ENCODE measurements at places on chromosomes 13 and 19. TPM values are rescaled to one million over a fixed set of nuclear protein-coding genes. Genes with fewer than 3 reads are reported as not detected.

DNA sequence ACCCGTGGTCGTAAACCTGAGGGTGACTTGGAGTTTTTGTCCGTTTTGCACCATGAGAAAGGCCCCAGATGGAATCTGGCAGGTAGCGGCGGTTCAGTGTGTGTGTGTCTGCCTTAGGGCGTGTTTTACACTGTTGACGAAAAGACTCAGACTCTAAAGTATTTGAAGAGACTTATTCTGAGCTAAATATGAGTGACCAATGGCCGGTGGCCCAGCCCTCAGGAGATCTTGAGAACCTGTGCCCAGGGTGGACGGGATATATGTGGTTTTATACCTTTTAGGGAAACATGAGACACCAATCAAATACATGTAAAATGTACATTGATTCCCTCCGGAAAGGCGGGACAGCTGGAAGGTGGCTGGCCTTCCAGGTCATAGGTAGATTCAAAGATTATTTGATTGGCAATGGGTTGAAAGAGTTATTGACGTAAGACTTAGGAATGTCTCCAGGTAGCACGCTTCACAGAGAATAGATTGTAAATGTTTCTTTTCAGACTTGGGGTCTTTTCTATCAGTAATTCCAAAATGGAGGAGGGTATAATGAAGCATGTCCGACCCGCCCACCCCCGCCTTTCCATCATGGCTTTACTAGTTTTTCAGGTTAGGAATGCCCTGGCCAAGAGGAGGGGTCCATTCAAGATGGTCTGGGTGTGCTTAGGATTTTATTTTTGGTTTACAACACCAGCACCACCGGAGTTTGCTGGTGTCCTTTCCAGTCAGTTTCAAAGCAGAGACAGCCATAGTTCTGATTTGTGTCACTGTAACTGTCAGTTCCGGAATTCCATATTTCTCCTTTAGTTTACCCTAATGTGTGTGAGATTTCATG, 1.0 kb upstream of the ZNF529 start:
- DNase-seq, result no peak

DNA sequence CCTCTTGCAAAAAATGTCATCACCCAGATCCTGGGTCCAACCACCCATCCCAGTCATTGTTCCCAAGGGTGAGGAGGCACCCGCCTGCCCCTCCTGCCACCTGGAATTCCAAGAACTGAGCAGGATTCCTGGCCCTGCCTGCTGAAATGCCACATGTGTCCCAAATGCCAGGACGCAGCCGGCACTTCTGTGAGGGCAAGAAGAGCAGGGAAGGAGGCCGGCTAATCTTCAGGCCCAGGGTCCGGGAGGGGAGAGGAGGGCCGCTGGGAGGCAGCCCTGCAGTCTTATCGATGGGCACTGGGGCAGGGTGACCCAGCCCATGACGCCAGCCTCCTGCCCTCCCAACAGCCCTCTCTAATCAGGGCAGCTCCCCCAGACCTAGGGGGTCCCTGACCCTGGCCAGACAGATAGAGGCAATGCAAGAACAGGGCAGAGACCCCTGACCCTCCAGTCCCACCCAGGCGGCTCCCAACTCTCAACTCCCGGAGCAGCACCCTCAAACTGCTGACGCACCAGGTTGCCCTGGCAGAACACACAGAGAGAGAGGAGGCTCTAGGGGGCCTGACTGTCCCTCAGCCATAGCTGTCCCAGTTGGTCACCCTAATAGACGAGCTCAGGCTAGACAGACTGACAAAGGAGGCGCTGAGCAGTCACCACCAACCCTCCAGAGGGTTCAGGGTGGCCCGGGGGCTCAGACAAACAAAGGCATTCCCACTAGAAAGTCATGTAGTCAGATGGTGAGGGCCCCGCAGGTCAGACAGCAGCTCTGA, 1.5 kb downstream of the MFSD12 start:
- peak; percentile 43 for DNase-seq

DNA sequence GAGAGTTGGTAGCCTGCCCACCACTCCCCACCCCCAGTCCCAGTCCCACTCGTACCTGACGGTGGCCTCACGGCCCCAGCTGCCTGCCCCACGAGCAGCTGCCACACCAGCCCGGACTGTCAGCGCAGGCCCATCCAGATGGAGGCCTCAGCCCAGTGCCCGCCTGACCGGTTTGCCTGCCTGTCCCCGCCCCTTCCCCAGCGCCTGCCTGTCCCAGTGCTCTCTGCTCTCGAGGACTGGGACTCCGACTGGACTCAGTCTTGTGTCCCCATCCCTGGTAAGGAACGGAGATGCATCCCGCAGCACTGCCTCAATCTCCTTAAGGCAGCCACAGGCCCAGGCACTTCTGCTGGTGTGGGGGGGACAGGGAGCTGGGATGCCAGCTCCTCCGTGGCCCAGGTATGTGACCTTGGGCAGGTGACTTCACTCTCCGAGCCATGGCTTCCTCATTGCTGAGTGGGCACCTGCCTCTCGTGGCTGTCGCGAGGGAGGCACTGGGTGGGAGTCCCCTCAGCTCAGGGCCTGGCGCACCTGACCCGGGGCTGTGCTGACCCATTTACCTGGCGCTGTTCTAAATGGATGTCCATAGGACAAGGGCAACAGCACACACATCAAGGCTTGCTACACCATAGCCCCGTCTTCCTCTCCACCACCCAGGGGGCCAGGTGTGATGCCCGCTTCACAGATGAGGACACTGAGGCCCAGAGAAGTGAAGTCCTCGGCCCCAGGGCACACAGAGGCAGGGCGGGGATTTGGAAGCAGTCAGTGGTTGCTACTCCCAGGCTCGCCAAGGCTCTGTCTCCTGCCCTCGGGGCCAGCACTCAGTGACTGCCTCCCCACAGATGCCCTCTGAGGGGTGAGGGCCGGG, at the start of gene NKPD1:
Gene NKPD1 (minus strand): TSS at position 113 of the 868 bp plus-strand sequence. CDS start 832 bp downstream, outside the sequence.
- no peak for DNase-seq

DNA sequence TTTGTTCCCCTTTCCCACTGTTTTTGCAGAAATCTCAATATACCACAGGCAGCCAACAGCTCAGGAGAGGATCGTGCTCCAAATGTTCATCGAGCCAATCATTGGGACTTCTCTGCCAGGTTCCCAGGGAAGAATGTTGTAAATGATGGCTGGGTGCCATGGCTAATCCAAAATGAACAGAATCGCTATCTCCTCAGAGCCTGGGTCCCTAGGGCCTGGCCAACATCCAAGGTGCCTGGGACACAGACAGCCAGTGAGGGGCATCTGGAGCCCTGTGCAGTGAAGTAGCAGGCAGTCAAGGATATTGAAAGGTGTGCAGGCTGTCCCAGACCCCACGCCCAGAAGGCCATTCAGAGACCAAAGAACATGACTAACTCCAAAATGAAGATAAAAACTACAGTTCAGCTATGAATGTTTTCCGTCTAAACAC, 37.8 kb downstream of the BRD4 start:
- DNase-seq, result no peak

DNA sequence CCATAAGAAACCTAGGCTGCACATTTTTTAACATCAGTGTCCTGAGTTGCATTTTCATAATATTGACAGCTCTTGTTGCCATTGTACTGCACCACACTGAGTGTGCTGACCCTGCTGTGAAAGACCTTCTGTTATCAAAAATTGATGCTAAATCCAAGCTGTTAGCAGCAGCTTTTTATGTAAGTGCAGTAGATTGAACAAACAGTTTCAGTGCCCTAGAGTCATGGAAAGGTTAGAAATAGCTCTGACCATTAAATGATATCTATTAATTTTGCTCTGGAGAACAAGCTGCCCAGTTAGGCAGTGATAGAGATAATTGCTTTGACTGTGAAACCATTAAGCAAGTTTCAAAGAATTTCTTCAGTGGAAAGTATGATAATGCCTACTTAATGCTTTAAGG, 1289.2 kb upstream of the PCDH20 start:
- DNase-seq, result no peak

GRCh38 chr13:95201814-95202651, 99.2 kb downstream of the ABCC4 start:
- no peak for DNase-seq

- no peak for DNase-seq
Measured at GRCh38 chr19:13012690-13013608, 17.7 kb downstream of the NFIX start.

- DNase-seq, result peak; percentile 56
Measured at GRCh38 chr19:12720851-12721655, 2.7 kb downstream of the TNPO2 start.

DNA sequence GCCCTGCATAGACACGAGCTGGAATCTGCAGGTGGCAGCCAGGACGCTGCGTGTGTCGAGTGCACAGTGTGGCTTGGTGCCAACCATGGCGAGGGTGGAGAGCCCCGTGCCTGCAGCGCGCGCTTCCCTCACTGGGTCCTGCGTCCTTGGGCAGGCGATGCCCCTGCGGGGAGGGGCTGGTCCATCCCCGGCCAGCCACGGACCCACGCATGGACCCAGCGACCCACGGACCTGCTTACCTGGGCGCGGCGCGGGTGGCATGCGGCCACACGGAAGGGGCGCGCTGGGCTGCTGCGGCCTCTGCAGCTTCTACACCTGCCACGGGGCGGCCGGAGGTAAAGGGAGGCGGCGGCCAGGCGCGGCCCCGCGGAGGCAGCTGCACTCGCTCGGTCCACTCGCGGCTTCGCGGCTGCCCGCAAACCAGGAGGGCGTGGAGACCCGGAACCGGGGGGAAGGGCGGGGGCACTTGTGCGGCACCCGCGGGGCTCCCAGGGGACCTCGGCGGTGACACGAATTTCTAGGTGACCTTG, 569 bp upstream of the MCF2L start:
- DNase-seq, result peak; percentile 67

GRCh38 chr13:35889560-35889959, 241.6 kb downstream of the DCLK1 start:
- no peak for DNase-seq

DNA sequence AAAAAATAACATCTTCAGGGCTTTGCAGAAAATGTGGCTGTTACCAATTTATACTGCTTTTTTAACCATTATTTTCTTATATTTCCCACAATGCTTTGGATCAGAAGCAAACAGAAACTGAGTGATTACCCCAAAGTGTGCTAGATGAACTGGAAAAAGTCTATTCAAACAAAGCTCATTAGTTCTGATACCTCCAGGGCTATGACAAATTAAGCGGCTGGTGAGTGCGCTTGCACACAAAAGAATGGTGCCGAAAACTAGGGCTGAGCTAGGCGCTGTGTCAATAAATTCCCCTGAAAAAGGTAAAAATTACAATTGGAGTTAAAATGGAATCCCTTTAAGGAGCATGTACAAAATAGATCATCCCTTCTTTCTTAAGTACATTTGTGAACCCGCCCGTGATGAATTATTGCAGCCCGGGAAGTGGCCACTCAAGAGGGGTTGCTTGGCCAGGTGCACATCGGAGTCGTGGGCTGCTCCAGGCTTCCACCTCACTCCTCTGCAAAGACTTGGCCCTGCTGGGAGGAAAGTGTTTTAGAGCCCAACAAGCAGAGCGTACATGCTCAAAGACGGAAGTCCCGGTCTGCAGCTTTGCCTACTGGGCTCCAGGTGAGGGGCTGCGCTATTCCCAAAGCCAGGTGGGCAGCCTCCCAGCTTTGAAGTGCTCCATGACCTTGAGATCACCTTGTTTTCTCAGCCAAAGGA, 164.0 kb upstream of the ZNF507 start:
- DNase-seq, result no peak

DNA sequence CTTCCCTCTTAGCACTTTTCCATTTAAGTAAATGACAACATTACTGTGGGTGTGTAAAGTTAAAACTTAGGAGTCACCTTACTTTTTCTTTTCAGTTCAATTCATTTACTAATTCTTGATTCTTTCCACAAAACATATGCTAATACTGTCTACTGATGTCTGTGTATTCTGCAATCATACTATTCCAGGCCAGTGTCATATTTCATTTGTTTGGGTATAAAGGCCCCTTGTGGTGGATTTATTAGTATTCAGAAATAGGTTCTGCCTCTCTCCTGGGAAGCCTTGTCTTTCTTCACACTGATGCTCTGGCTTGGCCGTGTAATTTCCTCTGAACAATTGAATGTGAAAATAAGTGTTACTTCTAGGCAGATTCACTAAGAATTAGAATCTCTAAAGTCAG, 621.9 kb upstream of the SPRY2 start:
- no peak for DNase-seq

DNA sequence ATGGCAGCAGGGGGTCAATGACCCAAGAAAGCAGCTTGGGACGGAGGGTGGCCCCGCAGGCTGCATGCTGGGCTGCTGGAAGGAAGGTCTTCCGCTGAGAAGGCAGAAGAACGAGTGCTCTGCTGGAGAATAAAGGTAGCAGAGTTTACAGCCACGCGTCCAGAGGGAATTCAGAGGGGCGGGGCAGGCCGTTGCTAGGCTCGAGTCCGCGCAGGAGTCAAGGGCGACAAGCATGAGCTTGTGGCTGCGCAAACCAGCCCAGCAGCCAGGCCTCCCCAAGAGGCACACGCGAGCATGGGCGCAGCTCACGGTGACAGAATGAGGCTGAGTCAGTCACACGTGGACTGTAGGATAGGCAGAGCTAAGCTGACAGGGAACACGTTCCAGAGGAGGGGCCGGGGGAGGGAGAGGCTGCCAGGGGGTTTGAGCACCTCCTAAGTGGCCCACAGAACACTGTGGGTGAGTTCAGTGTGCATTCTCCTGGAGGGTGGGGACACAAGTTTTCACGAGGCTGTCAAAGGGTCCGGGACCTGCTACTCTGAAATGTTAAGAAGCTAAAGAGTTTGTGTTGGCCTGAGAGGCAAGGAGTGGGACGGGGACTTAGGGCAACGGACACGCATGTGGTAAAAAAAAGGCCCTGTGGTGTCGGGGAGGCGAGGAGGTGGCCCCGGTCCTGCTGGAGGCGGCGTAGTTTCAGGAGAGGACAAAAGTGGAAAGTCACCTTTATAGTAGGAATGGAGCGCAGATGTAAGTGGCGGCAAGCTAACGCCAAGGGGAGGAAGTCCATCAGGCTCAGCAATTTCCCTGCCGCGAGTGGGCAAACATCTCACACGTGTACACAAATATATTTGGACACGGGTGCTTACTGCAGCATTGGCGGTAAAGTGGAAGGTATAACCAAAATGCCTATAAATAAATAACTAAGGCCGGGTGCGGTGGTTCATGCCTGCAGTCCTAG, 17.7 kb downstream of the RFX2 start:
- DNase-seq, result no peak

- no peak for DNase-seq
Measured at GRCh38 chr13:103056008-103056407, 10.2 kb downstream of the SLC10A2 start.

- no peak for DNase-seq
Measured at GRCh38 chr13:51958217-51958547, 53.1 kb downstream of the ATP7B start.

- DNase-seq, result peak; percentile 45
Measured at GRCh38 chr13:113862931-113863523, 849 bp downstream of the GAS6 start.

- DNase-seq, result no peak
Measured at GRCh38 chr13:74093691-74094090, 40.5 kb downstream of the KLF12 start.

- DNase-seq, result peak; percentile 80
Measured at GRCh38 chr19:56637976-56638555, 4.9 kb upstream of the SMIM17 start.

- DNase-seq, result no peak
Measured at GRCh38 chr13:53694814-53695532, 666.4 kb downstream of the OLFM4 start.

SSC5D gene
- total RNA-seq, result 0.86 TPM

CYP2A6 gene
- 0.55 TPM for total RNA-seq

RYR1 gene
- 3.5 TPM for total RNA-seq

ZNF208 gene
- total RNA-seq, result 2.6 TPM

FFAR2 gene
- total RNA-seq, result not detected

PTH2 gene
- total RNA-seq, result not detected

KPTN gene
- 8.6 TPM for total RNA-seq

ZNF575 gene
- total RNA-seq, result 3.9 TPM

MTMR6 gene
- total RNA-seq, result 17.5 TPM

HIPK4 gene
- total RNA-seq, result 0.11 TPM
